ENCODE measurements at places on chromosomes 7 and 10.

- no peak for DNase-seq
These were observed 3.3 kb upstream of the LRRC27 start for GRCh38 chr10:132328738-132329137.

- no peak for DNase-seq
These were observed 91.4 kb upstream of the NAMPT start for GRCh38 chr7:106376026-106376799.

DNA sequence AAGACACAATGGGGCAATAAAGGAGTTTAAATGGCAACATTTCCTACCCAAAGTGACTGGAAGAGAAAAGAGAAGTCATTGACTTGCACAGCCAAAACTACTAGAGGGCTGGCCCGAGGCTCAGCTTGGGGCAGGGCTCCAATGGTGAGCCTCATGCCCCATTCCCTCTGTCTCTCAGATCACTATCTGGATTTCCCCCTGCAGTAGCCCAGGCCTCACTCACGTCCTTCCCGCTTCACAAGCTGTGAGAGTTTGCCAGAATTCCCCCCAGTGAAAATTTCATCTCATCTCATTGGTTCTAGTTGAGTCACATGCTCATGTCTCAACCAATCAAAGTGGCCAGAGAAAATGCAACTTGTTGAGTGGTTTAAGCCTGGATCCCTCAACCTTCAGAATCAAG, 181.3 kb downstream of the WDR11 start:
- no peak for DNase-seq

GRCh38 chr10:50528206-50528605, 95.5 kb downstream of the SGMS1 start:
- DNase-seq: no peak

DNA sequence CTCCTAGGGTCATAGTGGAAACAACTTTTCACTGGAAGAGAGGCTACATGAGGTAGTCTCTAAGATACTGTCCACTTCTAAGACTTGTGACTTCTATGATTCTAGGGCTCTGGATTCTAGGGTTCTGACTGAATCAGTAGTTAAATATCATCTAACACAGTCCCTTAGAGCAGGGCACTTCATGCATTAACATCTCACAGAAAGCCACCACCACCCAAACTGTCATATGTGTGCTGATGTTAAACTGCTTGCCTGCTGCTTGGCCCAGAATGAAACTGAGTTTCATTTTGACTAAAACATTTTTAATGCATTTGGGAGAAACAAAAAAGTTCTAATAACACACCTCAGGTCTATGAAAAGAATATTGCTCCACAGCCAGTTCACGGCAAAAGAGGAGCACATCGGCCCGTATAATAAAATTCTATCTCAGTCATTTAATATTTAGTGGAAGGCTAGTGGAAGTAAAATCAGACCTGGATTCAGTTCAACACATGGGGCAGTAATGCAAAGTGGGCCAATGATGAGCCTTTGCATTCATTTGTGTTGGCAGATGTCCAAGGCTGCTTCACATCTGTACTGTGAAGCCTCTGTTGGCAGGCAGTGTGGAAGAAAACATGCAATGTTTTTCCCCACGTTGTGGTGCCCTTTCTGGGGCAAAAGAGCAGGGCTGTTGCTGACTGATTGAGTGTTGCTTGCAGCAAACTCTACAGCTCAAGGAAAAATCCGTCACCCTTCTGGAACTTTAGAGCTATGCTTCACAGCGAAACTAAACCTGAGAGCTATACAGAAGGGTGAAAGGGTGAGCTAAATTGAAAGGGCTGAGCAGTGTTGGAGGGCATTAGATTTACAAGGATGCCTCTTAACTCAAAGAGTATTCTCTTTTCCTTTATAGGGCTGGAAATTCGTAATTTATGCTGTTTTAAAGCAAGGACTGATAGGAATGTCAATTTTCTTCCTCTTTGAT, 33.5 kb upstream of the AUTS2 start:
- no peak for DNase-seq

- no peak for DNase-seq
These were observed at the start of gene KCNMA1 for GRCh38 chr10:77637532-77638320. TSS of gene KCNMA1 (minus strand) at chr10:77637808.

GRCh38 chr10:124697837-124698544, 46.2 kb downstream of the FAM53B start:
- DNase-seq: peak; percentile 39

DNA sequence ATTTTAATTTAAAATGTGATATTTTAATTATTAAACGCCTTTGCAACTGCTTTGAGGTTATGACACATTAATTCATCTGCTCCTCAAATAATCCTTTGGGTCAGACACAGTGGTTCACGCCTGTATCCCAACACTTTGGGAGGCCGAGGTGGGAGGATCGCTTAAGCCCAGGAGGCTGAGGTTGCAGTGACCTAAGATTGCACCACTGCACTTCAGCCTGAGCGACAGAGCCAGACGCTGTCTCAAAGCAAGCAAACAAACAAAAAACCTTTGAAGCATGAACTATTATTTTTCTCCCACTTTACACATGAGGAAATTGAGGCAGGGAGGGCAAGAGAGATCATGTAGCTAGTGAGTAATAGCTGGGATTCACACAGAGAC, 1.5 kb upstream of the POLD2 start:
- no peak for DNase-seq

DNA sequence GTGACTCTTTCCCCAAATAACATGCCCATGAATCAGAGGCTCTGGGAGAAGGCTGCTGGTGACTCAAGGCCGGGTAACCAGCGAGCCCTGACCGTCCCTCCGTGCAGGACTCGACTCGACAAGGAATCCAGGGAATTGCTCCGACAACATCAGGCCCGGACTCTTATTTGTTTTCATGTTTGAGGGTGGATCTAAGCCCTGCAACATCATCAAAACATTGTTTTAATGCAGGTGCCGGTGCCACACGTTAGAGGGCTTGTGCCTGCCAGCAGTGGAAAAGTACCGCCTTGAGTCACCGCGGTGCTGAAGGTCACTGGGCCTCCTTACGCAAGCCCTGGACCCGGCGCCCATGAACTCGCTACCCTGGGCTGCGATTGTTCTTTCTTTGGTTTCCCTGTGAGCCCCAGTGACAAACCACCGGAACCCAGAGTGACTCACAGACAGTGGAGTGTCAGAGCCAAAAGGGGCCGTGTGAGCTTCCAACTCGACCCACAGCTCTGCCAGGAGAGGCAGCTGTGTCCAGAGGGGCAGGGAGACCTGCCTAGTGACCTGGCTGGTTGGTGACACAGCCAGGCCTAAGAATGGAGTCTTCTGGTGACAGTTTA, 139.4 kb upstream of the SHH start:
- DNase-seq: no peak

GRCh38 chr7:19772306-19772705, 1.1 kb downstream of the TMEM196 start:
- DNase-seq: no peak

Measured in T-cell (primary cell).